ENCODE measurements at places on chromosomes 1 and 21. TPM values are rescaled to one million over a fixed set of nuclear protein-coding genes. Genes with fewer than 3 reads are reported as not detected.

- ATAC-seq: no peak
Observed at GRCh38 chr21:38282921-38283320, 26.1 kb downstream of the KCNJ15 start.

Gene LRRC47
- 35.9 TPM for total RNA-seq

DNA sequence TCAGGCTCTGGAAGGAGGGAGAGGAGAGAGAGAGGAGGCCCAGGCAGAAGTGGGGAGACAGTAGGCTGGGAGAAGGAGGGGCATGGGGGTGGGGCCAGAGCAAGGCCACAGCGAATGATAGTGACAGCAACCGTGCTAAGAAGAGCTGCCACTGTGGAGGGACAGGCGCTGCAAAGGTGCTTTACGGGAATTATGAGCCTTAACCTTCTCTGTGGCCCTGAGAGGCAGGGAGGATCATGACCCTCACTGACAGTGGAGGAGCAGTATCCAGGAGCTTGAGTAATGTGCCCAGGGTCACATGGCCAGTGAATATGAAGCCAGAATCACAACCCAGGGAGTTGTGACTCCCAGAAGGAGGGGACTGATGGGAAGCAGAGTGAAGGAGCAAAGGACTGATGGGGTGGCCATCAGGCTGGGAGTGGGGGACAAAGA is 53.4 kb upstream of the RPL11 start:
- no peak for ATAC-seq

Gene LYPD8
- not detected for total RNA-seq

DNA sequence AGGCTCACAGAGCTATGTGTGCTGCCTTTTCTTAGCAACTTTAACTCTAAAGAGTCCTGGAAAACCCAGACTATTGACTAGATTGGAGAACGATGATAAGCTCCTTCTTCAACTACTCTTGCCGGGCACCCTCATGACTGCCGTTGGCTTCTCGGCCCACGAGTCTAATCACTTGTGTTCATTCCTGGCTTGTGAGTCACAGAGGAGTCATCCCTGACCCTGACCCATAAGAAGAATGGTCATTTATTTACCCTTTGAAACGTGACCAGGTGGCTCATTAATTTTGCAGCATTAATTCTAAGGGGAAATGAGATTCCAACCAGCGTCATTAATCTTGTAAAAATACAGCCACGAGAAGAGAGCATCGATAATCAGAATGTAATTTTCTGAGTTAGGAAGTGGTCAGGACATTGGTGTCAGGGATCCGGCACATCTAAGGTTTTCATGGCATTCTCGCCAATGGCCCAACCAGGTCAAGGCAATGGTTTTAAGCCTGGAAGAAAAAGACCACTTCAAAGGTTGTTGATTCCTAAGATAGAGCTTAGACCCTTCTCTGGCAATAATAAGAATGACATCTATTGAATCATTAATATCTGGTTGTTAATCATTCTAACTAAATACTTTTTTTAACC is 183.6 kb upstream of the RUNX1 start:
- ATAC-seq: no peak

DNA sequence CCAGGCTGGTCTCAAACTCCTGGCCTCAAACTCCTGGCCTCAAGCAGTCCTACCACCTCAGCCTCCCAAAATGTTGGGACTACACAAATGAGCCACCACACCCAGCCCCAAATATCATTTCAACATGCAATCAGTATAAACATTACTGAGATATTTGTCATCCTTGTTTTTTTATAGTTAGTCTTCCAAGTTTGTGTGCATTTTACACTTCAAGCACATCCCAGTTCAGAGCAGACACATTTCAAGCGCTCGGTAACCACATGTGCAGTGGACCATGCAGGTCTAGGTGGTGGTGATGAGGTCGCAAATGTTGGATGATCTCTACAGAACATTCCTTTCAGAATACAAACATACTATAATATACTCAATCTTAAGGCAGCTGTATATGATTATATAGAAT is 23.8 kb upstream of the APP start:
- no peak for ATAC-seq

GRCh38 chr1:94425821-94426484 is 7.8 kb downstream of the ABCD3 start:
- no peak for ATAC-seq

- ATAC-seq: peak; percentile 58
Observed at GRCh38 chr1:152182431-152182830, 23.4 kb upstream of the RPTN start.

- ATAC-seq: no peak
Observed at GRCh38 chr1:76219366-76219818, 144.8 kb downstream of the ST6GALNAC3 start.

GRCh38 chr1:181685211-181685610 is 201.9 kb downstream of the CACNA1E start:
- no peak for ATAC-seq

- no peak for ATAC-seq
Observed at GRCh38 chr1:218656301-218657037, 311.3 kb downstream of the TGFB2 start.
